Hematopoietic multipotent progenitor cell treated with erythropoietin and hydrocortisone succinate and interleukin-3 and kit ligand, for 6 days (in vitro differentiated cells): ENCODE measurements at places on chromosomes 2 and 18.

- no peak for DNase-seq
These were observed 47.4 kb downstream of the TSPYL6 start for GRCh38 chr2:54208364-54209240.

- DNase-seq = no peak
These were observed 38.3 kb upstream of the RALBP1 start for GRCh38 chr18:9437021-9437437.

- DNase-seq = no peak
These were observed 99.5 kb downstream of the USP40 start for GRCh38 chr2:233466991-233467603.

- no peak for DNase-seq
These were observed 12.2 kb downstream of the RAB31 start for GRCh38 chr18:9720327-9720726.

DNA sequence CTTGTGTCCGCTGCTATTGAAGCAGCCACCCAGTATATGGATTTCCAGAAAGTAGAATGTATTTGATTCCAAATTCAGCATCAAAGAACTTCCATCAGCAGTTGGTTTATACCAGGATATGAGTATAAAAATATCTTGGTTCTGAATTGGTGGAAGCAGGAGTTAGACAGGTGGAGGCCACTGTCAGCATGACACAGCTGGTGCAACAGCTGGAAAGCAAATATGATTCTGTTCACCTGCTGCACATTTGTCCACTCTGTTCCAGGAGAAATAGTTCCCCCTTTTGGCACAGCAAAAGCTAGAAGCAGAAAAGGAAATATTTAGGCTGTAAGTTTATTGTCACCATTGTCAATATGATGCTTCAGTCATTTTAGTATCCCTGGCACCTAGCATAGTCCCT, 41.2 kb downstream of the KIAA2012 start:
- DNase-seq = no peak

- DNase-seq = no peak
These were observed 61.1 kb downstream of the SMCHD1 start for GRCh38 chr18:2716394-2717326.

DNA sequence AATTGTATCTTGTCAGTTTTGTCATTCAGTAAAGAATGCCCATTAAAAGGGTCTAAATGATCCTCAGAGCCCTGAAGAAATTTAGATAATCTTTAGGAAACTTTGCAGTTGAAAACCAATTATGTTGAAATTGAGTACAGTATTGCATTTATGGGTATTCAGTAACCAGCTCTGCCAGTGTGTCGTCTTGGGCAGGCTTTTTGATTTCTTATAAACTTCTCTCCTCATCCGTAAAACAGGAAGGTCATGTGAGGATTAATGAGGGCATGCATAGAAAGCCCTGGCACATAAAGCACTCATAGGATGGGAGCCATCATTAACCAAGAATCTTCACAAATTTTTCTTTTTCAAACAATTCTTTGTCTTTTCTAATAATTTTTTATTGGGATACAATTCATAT, 14.8 kb downstream of the PNO1 start:
- DNase-seq = no peak
